ENCODE measurements at places on chromosomes 6 and 20.

GRCh38 chr6:515267-515666 lies 123.7 kb downstream of the IRF4 start:
- no peak for DNase-seq

DNA sequence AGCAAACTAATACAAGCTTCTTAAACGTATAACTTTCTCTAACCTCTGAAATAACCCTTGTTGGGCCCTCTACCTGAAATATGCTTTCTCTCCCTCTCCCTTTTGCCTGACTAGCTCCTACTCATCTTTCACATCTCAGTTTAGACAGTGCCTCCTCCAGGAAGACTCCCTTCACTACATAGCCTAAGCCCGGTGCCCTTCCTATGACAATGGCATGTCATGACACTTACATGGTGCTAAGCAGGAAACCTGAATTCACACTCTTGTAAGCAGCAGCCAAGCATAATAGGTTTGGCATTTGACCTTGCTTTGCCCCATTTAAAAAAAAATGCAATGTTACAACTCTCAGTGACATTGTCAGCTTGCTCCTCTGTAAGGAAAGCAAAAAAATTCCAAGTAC lies 33.1 kb upstream of the FBXL4 start:
- no peak for DNase-seq

- no peak for DNase-seq
Measured at GRCh38 chr6:157089258-157089657, 234.1 kb downstream of the TMEM242 start.

GRCh38 chr20:14821251-14821650 lies 483.8 kb upstream of the FLRT3 start:
- no peak for DNase-seq

GRCh38 chr6:31538805-31539400 lies 2.9 kb downstream of the DDX39B start:
- no peak for DNase-seq

- DNase-seq = no peak
Measured at GRCh38 chr6:81590314-81590691, 162.2 kb downstream of the TENT5A start.

DNA sequence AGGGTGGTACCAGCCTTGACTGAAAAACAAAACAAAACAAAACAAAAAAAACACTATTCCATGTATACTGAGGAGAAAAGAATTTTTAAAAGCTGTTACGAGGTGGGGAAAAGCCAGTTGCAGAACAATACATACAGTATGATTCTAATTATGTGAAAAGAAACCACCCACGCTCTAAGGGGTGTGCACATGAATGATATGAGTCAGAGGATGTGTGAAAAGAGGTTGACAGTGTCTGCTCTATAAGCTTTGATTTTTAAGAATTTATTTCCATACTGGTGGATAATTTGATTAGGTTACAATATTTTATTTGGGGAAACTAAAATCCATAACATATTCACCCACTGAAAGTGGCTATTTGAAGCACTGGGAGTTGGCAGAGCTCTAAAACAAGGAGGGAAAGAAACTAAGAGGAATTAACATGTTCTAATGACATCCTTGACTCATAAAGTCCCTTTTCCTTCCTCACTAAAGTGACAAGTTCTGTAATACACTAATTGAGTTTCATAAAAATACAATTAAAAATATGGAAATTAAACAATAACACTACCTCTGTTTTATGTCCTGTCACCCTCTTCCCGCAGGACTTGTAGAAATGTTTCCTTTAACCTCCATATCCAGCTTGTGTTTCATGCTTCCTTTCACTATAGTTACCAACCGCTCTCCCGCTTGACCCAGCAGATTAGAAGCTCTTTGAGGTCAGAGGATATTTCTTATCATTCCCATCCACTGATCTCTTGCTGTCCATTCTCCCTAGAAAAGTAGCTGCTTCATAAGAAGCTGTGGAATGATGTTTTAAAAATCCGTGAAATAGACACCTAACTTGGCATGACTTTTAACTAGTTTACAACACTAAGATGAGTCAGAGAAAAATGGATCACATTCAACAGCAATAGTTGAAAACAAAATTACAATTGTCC lies 118.6 kb upstream of the CCDC28A start:
- peak; percentile 15 for DNase-seq

- DNase-seq = no peak
Measured at GRCh38 chr6:108689272-108690161, 128.8 kb downstream of the FOXO3 start.

DNA sequence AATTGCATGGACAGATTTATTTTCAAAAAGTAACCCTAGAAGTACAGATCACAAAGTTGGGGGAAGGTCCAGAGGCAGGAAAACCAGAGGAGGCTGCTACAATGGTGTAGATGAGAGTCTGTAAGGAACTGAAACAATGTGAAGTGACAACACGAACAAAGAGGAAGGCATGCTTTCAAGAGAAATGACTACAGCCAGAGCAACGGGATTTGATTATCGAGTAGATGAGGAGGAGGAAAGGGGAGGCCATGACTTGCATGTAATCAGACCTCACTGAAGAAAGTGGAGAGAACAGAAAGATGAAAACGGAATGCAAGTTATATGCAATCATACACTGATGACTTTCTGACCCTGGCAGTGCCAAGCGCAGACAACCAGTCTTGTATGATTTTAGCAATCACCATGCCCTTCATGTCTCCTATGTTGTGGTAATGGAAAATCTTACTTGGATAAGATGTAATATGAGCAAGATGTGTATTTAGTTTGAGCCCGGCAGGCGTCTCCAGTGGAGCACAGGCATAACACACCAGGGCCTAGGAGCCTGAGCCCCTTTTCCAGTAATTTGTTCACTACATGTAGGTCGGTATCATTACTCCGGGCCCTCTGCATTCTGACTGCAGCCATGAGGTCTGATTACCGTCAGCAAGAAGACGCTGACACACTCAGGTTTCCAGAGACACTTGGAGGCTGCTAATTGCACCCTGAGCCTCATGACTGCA lies 34.0 kb upstream of the FAM83C start:
- no peak for DNase-seq

GRCh38 chr20:48384147-48384818 lies 443.5 kb downstream of the PREX1 start:
- DNase-seq = peak; percentile 38

GRCh38 chr6:106739387-106739786 lies 110.0 kb downstream of the QRSL1 start:
- DNase-seq = no peak

GRCh38 chr6:158999666-159000403 lies at the start of gene RSPH3:
RSPH3 (minus strand) TSS chr6:159000202; CDS start chr6:158999550, 652 bp downstream.
- peak; percentile 96 for DNase-seq

DNA sequence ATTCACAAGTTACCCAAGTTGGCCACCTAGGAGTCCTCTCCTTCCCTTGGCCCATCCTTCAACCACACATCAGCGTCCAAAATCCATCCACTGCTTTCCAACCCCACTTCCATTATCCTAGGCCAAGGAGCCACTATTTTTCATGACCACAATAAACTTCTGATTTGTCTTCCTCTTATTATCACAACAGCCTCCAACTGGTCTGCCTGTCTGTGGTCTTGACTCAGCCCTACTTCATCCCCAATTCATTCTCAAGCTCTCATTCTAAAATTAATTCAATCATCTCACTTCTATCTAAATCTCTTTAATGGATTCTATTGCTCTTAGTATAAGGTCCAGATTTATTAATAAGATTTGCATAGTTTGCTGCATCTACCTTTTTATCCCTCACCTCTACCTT lies 189.0 kb upstream of the PRDM1 start:
- DNase-seq = no peak
